ENCODE measurements at places on chromosomes 2 and 18. TPM values are rescaled to one million over a fixed set of nuclear protein-coding genes. Genes with fewer than 3 reads are reported as not detected.

The PKP4 gene
- 62.2 TPM for total RNA-seq

DNA sequence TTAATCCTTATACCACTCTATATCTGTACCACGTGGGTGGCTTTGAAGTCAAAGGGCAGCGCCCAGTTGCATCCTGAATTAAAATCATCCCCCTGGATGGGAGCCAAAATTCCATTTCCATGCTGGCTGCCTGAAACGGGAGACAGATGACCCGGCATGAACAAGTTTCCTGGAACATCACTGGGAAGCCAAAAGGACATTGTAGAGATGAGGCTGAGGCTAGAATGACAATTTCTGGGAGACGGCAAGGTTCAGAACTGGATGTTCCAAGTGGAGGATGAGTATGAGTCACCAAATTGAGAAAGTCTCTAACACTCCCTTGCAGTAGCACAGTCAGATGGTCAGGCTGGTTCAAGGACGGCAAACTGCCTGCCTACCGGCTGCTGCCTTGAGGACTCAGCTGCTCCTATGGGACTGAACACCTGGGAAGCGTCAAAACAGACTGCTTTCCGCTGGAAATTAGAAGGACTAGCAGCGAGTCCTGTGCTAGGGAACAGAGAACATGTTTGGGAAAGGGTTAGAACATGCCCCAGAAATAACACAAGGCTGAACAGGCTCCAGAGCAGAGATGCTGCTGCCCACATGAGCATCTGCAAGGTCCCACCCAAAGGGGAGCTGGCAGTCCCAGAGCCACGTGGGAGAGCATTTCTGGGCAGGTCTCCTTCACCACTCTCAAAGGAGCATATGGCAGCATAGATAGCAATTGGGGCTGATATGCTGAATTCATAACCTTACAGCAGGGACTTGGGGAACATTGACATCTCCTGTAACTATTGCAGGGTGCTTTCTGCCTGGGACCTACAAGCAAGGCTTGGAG, 32.0 kb downstream of the YPEL5 start:
- peak; percentile 60 for DNase-seq

GRCh38 chr2:233053928-233054784, 6.0 kb upstream of the INPP5D start:
- DNase-seq: peak; percentile 48

- DNase-seq: no peak
Observed at GRCh38 chr18:10900435-10900834, 248.9 kb downstream of the PIEZO2 start.

GRCh38 chr2:167059173-167059572, 170.9 kb downstream of the XIRP2 start:
- DNase-seq: no peak
